ENCODE measurements at places on chromosomes 16 and 17. TPM values are rescaled to one million over a fixed set of nuclear protein-coding genes. Genes with fewer than 3 reads are reported as not detected.

The CLTC gene
- 468 TPM for total RNA-seq

The SLFN14 gene
- total RNA-seq, result not detected

DNA sequence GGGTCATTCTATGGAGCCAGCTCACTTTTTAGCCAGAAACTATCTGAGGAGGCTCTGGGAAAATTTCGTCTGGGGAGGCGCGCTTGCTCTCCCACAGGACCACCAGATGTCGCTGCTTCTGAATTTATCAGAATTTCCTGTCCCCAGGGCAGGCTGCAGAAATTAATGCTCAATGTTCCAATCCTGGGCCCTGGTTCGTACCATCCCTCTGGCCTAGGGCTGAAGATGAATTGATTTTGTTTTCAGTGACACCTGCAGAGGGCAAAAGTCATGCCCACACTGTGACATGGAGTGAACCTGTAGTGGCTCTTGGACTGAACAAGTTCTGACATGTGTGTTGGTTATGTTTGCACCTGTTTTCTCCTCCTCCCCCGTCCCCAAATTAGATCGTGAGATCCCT is 482.6 kb downstream of the NPIPA7 start:
- DNase-seq, result peak; percentile 24

DNA sequence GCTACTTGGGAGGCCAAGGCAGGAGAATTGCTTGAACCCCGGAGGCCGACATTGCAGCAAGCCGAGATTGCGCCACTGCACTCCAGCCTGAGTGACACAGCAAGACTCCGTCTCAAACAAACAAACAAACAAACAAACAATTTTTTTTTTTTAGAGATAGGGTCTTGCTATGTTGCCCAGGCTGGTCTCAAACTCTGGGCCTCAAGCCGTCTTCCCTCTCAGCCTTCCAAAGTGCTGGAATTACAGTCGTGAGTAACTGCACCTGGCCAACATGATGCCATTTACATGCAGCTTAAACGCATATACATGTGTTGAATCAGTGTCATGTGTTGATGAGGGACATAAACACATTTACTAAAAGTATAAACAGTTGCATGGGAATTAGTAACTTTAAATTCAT is 2.0 kb upstream of the SLFN5 start:
- DNase-seq, result no peak

- peak; percentile 87 for DNase-seq
Measured at GRCh38 chr16:58638148-58639036, 8.8 kb upstream of the CNOT1 start.

Measured in fibroblast of lung (primary cell).